ENCODE measurements at places on chromosomes 4 and X.

DNA sequence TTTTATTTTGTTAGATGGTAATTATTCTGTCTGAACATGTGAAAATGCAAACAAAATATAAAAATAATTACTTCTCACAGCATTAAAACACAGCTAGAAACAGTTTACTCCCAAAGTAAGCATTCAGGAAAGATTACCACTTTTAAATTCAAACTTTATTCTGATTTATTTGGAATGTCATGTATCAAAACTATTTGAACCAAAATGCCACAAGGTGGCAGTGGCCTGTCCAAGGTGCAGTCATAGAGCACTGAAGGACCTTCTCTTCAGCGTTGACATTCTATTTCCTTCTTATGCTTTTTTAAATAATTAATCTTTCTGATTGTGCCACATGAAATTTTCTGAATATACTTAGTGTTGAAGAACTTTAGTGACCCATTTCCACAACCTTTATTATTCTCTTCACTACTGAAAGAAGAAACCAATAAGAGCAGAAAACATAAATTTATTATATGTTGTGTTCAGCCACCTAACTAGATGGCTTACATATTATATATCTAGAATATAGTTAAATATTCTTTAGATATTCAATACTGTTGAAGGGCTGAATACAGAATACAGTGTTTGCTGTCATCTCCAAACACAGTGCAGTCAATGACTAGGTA, 283.6 kb downstream of the CFAP299 start:
- no peak for DNase-seq

- DNase-seq, result no peak
Measured at GRCh38 chr4:64305565-64306254, 103.5 kb downstream of the TECRL start.

- no peak for DNase-seq
Measured at GRCh38 chr4:118351851-118352827, 664 bp downstream of the PRSS12 start.

GRCh38 chrX:11908371-11908770, 150.3 kb downstream of the MSL3 start:
- DNase-seq, result no peak

- DNase-seq, result peak; percentile 11
Measured at GRCh38 chr4:110516106-110516922, 40.4 kb downstream of the ENPEP start.

DNA sequence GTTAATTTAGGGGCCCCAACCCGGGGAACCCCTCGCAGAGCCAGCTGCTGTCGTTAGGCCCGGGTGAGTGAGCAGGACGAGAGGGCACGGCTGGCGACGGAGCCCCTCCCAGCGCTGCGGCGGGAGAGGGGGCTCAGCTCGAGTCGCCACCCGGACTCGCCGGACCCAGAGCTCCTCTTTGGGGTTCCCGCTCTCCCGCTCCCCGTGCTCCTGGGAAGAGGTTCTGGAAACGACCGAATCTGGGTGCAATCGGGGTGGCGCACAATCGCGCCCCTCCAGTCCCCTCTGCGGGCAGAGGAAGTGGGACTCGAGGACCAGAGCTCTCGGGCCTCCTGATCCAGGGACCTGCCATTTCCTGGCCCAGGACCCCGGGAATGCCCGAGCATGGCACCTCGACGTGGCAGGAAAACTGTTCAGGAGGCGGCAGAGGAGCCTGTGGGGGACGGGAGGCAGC, 37.3 kb upstream of the ARAF start:
- no peak for DNase-seq

DNA sequence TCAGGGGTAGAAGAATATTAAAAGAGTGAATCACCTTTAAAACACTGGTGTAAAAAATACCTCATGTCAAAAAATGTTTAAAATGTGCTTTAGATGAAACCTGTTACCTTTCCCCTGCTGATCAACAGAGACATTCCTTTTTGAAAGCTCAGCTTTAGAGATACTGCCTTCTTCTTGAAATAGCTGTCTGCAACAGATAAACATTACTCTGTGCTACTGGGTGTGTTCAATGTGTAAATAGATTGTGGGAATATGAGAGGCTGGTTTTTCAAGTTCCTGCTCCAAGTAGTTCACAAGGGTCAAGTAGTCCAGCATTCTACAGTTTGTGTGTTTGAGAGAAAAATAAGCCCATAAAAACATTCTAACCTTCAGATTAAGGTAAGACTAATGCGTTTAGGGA, at the start of gene SYTL5:
SYTL5 (plus strand) TSS at position 263 of the 400 bp plus-strand sequence. CDS start 27,337 bp downstream, outside the sequence.
- no peak for DNase-seq

DNA sequence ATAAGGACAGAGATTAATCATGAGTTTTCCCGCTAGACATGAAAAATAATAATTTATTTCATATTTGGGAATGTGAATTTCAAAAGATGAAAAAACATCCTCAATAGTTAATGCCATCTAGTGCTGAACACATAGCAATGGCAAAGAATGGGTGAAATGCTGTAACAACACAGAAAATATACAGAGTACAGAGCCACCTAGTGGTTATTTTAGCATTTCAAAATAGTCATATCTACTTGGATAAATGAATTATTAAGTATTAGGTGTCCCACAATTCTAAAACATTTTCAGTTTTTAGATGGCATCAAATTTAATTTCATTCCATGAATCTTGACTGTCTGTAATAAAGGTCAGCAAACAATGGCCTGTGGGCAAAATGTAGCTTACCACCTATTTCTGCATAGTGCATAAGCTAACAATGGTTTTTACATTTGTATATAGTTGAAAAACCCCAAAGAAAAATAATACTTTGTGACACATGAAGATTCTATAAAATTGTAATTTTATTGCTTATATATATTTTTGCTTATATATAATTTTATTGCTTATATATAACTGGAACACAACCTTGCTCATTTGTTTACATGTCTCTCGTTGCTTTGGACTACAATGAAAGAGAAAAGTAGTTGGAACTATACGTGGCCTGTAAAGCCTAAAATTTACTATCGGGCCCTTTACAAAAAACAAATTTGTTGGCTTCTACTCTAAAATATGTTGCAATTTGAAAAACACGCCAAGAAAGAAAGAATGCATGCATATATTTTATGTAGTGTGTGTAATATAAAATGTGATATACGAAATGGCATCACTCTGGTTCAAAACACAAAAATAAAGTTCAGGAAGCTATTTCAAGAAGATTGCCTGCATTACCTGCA, 99.1 kb upstream of the FAM47C start:
- DNase-seq, result no peak

DNA sequence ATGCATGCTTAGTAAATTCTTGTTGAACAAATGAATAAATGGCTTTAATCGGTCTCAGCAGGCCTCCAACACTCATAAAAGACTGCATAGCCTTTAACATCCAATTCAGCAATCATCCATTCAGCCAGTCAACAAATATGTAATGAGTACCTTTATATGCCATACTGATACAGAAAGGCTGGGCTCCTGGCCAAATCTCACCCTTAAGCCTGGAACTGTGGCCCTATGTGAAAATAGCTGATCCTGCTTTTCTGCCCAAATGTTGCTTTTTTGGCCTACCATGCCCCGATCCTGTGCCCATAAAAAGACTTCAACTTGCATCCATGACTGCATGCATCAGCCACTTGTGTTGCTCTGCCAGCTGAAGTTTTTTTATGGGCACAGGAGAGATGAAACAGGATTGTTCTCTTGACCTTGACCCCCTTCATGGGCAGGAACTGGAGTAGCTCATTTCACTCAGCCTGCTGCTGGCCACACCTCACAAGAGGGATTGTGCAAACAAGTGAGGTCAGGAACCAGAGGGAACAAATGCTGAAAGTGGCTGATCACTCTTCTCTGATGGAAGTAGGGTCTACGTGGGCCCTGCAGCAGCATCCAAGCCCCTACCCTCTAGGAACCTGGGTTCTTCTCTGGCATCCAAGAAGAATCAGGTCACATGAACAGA, 75.6 kb downstream of the NPY1R start:
- no peak for DNase-seq

GRCh38 chrX:40273356-40274050, 175.7 kb upstream of the BCOR start:
- no peak for DNase-seq

DNA sequence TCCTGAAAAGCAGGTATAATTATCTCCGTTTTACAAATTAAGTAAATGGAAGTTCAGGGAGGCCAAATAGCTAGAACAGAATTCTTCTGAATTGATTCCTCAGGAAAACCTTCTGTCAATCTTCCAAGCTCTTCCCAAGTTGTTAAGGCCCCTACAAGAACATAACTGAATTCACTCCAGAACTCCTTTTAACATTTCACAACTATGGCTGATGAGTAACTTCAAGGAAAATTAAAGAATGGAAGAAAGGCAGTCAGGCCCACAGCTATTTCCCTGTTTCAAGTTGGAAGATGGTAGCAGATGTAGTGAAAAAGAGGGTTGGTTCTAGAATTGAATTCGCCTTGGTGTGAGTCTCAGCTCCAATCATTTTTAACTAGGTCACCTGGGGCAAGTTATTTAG, 15.9 kb downstream of the SETD7 start:
- DNase-seq, result no peak

- DNase-seq, result no peak
Measured at GRCh38 chr4:137541181-137541580, 8.9 kb upstream of the PCDH18 start.

DNA sequence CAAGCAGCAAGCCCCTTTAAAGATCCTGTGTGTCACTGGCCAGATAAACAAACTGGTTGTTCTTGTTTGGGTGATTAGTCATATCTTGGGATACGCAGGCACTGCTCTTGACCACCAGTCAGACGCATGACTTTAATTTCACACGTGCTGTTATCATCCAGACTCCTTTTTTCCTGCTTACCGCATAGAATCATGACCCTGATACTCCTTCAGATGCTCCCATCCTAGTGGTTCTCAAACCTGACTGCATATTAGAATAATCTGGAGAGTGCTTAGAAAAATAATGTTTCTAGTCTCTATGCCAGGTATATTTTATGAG, 78.8 kb downstream of the CLDN22 start:
- no peak for DNase-seq

- no peak for DNase-seq
Measured at GRCh38 chrX:95145848-95146490, 1472.0 kb downstream of the FAM133A start.

DNA sequence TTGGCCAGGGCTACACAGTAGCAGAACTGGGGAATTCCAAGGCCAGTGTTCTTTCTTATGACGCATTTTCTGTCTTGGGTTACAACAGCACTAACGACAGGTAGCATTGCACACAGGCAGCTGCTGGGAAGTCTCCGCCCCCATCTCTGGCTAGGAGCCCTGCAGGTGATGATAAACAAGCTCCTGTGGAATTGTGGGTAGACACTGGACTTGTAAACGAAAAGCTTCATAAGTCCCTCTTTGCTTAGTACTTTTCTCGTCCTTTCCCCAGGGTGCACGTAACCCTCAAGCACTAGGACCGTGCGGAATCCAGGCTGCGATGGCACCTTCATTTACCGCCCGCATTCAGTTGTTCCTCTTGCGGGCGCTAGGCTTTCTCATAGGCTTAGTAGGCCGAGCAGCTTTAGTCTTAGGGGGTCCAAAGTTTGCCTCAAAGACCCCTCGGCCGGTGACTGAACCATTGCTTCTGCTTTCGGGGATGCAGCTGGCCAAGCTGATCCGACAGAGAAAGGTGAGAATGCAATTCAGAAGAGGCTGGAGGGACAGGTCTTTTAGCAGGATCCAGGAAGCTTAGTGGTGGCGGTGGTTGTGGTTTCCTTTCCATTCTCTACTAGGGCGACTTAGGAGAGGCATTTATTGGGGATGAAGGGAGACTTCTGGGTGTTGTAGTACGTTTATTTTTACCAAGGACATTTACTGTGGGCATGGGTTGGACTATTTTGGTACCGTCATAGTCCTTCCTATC, at the start of gene FAAH2:
FAAH2 (plus strand) TSS at position 200 of the 745 bp plus-strand sequence; CDS start at position 320, 120 bp downstream.
- peak; percentile 4 for DNase-seq

DNA sequence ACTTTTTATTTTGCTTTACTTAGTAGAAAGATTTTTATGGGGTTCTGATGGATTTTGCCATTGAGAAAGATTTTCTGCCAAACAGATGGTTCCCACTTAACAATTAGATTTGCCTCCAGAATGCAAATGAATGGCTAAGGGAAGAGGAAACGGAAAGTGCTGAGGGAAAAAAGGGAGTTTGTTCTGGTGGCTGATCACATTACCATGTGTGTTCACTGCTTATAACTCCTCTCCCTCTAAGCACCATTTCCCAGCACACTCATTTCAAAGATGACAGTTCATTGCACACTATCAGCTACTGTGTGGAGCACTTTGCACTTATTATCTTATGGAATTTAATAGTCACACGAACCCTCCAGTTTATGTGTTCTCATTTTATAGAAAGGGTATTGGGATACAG, 68.0 kb upstream of the GRID2 start:
- DNase-seq, result no peak

GRCh38 chrX:20432746-20433387, 166.2 kb upstream of the RPS6KA3 start:
- DNase-seq, result no peak

Data from stimulated activated CD8-positive, alpha-beta memory T cell treated with anti-CD3 and anti-CD28 coated beads, Interleukin-7, amount 100 ng/mL, for 48 hours (primary cell).